ENCODE measurements at places on chromosomes 2 and 18. TPM values are rescaled to one million over a fixed set of nuclear protein-coding genes. Genes with fewer than 3 reads are reported as not detected.

GRCh38 chr2:67974559-67975430, 88.0 kb downstream of the C1D start:
- DNase-seq: peak; percentile 27

- peak; percentile 60 for DNase-seq
Observed at GRCh38 chr2:218405746-218406208, 6.1 kb downstream of the CTDSP1 start.

DNA sequence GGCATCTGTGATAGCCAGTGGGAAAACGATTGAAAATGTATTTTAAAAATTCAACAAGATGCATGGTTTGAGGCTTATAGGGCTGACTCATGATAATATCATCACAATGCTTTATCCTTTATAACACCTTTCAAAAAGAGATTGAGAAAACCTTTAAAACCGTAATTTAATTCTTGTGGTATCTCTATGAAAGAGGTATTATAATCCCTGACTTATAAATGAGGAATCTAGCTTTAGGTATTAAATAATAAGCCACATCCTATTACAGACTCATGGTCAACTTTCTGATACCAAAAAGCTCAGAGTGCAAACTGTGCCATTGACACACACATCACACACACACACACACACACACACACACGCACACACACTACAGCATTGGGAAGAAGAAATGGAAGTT, 134.6 kb upstream of the RAB12 start:
- no peak for DNase-seq

DNA sequence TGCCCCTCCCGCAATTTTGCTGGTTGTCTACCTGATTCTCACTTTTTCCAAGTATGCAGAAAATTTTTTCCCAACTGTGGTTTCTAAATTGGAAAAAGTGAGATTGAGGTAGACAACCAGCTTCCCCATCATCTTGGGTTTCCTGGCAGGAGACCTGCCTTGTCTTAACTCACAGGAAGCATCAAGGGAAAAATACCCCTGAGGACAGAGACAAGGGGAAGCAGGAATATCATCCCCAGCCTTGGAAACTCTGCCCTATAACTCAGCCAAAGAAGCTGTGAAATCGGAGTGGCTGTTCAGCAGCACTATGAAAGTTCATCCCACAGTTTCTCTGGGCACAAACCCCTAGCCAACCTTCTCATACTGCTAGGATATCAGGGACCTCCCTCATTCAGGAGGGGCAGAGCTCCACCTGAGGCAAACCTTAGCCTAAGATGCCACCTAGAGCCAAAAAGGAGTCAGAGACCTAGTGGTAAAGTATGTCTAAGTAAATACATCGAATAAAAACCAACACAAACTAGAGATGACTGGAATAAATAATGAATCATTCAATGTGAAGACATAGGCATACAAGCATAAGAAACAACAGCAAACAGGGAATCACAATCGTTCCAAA, 68.2 kb downstream of the ZSWIM2 start:
- DNase-seq: no peak

GRCh38 chr2:84427235-84428138, 31.6 kb downstream of the SUCLG1 start:
- DNase-seq: no peak

GRCh38 chr2:1814616-1815015, 70.3 kb upstream of the PXDN start:
- no peak for DNase-seq

- no peak for DNase-seq
Observed at GRCh38 chr18:7830468-7830867, 263.4 kb downstream of the PTPRM start.

DNA sequence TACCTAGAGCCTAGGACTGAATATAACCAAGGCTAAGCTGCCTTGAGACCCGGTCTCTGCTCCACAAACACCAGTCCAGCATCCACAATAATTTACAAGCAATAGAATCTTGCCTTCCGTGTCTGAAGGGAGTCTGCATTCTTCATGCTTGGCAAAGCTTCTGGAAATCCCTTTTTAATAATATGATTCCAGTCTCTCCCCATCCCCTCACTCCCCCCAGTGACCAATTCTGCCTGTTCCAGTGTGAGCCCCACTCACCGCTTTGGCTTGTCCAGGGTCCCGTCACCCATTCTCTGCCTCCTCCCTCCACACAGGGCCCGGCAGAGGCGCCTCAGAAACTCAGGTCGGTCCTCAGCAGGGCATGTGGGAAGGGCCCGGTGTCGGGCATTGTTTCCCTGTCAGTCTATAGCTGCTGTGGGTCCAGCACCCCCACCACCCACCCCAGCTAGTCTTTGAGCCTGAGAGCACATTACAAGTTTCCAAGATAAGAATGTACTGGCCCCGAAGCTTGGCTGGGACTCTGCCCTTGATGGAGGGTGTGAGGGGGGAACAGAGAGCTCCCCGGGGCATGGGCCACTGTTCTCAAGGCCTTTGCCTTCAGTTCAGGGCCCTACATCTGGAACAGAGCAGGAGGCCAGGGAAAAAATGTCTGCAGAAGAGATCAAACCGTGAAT, 129.7 kb upstream of the MYCN start:
- no peak for DNase-seq

DNA sequence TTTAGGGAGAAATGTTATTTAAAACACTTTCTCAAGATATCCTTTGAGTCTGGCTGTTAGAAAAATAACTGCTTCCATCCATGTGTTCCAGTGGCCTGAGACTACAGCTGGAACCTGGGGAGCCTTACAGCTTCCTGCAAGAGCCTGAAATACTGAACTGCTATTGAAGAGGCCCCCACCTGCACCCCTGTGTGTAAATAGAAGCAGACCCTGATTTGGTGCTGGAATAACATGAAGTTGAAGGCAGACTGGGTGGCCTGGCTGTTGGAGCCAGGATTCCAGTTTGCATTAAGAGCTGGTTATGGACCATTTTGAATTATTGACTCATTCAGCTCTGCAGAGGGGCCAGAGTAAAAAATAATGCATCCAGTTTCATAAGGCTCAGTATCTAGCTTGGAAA, 61.9 kb downstream of the DIS3L2 start:
- no peak for DNase-seq

The NTSR2 gene
- not detected for total RNA-seq

GRCh38 chr2:16215902-16216557, 275.7 kb downstream of the MYCN start:
- DNase-seq: no peak

The UGT1A8 gene
- not detected for total RNA-seq

The ABCG5 gene
- total RNA-seq: not detected

DNA sequence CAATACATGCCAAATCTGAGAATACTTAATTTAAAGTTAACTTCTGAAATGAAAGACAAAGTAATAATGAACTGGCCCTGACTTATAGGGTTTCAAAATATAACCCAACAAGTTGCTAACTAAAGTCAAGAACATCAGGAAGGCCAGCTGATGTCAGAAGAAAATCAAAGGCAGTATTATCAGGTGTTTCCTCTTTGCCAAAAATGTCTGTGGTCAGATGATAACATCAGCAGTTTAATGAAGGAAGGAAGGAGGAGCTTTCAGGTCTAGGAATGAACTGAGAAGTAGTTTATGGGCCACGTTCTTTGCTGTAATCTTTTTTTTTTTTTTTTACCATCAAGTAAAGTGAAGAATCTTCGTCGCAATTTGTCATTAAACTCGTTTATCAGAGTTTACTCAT, 40.9 kb downstream of the CDH2 start:
- no peak for DNase-seq

The LRRC30 gene
- total RNA-seq: not detected

- DNase-seq: peak; percentile 54
Observed at GRCh38 chr2:38947241-38948239, 57.9 kb downstream of the ARHGEF33 start.

- DNase-seq: no peak
Observed at GRCh38 chr2:160510617-160511016, 17.0 kb upstream of the RBMS1 start.

- peak; percentile 97 for DNase-seq
Observed at GRCh38 chr18:22683196-22683676, 249.9 kb upstream of the RBBP8 start.

GRCh38 chr18:34862561-34862960, 152.5 kb downstream of the DTNA start:
- DNase-seq: no peak

The ALMS1 gene
- 21.5 TPM for total RNA-seq

GRCh38 chr2:206647985-206648384, 5.7 kb downstream of the FAM237A start:
- DNase-seq: no peak

The SLC9A4 gene
- not detected for total RNA-seq
